ENCODE measurements at places on chromosomes 11 and 22.

DNA sequence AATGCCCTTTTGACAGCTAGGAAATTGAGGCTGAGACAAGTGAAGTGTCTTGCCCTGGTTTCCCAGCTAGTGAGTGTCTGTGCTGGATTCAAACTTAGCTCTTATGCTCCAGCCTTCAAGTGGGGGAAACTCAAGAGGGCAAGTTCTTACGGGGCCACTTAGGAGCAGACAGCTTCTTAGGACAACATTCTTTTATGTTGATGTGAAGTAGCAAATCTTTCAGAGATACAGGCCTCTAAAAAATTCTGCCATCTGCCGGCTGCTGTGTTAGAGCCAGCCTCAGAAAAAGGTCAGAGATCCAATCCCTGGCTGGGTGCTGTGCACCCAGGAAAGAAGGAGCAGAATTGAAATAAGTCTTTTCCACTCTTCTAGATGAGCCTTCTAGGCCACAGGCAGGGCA is 26.6 kb downstream of the TIMP3 start:
- DNase-seq: no peak

GRCh38 chr11:34963351-34963750 is 46.9 kb downstream of the PDHX start:
- no peak for DNase-seq

GRCh38 chr11:64324692-64325469 is 7.0 kb downstream of the PRDX5 start:
- no peak for DNase-seq

- DNase-seq: no peak
Observed at GRCh38 chr11:39236916-39237315, 2222.5 kb downstream of the LRRC4C start.

DNA sequence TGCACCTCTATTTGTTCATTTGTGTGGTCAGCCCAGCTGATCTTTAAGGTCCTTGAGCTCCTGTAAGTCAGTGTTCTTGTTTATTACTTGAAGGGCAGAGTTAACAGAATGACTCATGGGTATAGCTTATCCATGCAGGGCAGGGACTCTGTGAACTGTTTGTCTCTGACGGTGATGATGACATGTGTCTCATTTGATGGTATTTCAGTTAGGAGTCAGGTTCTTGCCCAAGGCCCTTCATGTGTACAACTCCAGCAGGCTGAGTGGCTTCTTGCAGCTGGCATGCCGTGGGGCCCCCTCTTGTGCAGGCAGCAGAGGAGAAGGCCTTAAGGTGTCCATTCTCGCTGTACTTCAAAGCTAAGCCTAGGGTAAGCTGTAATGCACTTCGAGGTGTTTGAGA is 165.1 kb downstream of the DBX1 start:
- no peak for DNase-seq

GRCh38 chr11:46049325-46049897 is 71.8 kb downstream of the PHF21A start:
- no peak for DNase-seq

- DNase-seq: no peak
Observed at GRCh38 chr11:69575296-69576068, 65.5 kb upstream of the CCND1 start.

- no peak for DNase-seq
Observed at GRCh38 chr22:50739279-50739691, 1.3 kb downstream of the ACR start.

DNA sequence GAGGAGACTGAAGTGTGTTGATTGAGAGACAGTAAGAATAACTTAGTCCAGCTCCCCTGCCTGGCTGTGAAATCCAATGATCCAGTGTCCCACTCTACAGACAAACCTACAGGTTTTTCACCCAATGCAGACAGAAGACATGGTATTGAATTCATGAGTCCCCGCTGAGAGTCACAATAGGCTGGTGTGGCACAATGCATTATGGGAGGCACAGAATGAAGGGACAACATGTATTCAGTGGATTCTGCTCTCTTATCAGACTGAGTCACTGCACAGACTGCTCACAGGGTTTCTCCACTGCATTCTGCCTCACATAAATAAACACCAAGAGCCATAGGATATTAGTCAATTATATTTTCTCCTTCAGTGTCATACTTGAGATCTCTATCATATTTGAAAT is 55.2 kb upstream of the TOP3B start:
- no peak for DNase-seq

DNA sequence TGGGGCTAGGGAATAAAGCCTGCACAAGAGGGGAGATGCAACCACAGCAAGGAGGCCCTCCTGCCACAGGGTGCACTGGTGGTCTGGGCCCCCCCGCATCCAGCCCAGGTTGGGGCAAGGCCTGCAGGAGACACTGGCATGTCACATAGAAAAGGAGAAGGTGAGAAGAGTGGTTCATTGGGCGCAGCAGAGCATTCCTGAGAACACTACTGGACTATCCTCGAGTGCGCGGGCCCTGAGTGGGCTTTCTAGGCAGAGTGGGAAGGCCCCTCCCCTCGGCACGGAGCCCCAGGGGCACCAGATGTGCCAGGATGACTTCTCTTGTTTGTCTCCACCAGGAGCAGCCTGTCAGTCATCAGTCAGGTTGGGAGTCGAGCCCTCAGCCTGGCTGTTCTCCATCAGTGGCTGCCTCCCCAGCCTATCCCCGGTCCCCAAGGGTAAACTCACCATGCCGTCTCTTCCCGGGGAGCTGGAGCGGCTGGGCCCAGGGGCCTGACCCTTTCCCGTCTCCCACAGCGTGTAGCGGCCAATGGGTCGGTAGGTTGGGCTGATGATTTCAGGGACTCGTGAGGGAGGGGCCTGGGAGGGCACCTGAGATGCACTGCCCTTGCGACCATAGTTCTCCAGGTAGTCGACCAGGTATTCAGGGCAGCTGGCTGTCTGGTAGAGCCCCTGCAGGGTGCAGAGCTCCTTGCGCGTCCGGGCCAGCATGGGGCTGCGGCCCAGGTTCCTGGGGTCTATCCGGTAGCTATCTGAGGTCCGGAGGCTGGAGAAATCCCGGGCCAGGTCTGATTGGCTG is 9.0 kb downstream of the USP2 start:
- no peak for DNase-seq

- no peak for DNase-seq
Observed at GRCh38 chr11:60924906-60925853, 920 bp downstream of the TMEM132A start.

- no peak for DNase-seq
Observed at GRCh38 chr22:24304062-24304675, 33.5 kb downstream of the SPECC1L start.

DNA sequence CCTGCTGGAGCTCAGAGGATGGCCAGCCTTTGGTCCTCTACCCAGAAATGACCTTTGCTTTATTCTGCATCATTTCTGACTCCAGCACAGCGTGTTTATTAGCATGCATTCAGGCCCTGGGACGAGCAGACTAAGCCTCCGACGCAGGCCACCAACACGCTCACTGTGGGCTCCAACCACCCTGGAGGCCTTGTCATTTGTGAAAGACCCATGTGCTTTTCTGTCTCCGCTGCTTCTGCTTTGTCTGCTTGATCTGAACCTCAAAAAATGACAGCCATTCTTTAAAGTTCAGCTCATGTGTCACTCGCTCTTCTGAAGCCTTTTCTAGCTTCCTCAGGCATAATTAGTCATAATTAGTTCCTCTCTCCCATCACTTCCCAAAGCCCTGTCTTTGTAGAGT is 109.1 kb upstream of the TIMP3 start:
- no peak for DNase-seq

GRCh38 chr22:20291249-20291586 is 23.1 kb upstream of the RTN4R start:
- DNase-seq: no peak

DNA sequence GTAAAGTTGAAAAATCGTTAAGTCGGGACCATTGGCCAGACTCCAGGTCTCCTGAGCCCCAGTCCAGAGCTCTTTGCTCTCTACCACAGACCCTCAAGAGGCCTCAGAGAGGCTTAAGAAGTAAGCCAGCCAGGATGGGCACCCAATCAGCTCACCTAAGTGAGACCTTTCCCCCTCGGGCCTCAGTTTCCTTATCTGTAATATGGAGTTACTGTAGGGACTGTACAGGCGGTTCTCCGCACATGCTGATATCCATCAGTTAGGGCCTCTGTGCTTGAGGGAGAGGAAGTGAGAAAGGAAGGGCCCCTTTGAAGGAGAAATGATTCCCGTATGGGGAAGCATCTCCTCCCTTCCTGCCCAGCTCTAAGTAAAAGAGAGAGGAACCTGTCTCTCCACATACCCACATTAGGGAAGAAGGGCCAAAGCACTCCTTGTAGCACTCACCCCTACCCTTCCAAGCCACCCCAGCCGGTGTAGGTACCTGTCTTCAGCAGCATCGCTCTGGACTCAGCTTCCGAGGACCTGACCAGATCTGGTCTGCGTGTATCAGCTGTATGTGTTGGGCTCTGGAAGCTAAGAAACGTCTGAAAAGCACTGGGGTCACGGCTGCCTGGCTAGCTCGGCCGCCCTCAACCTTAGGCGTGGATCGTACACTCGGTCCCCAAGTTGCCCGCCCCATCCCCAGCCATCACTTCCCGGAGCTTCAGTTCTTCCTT is 653 bp downstream of the NAGA start:
- no peak for DNase-seq

GRCh38 chr11:30487200-30487898 is 98.8 kb downstream of the MPPED2 start:
- peak; percentile 22 for DNase-seq

DNA sequence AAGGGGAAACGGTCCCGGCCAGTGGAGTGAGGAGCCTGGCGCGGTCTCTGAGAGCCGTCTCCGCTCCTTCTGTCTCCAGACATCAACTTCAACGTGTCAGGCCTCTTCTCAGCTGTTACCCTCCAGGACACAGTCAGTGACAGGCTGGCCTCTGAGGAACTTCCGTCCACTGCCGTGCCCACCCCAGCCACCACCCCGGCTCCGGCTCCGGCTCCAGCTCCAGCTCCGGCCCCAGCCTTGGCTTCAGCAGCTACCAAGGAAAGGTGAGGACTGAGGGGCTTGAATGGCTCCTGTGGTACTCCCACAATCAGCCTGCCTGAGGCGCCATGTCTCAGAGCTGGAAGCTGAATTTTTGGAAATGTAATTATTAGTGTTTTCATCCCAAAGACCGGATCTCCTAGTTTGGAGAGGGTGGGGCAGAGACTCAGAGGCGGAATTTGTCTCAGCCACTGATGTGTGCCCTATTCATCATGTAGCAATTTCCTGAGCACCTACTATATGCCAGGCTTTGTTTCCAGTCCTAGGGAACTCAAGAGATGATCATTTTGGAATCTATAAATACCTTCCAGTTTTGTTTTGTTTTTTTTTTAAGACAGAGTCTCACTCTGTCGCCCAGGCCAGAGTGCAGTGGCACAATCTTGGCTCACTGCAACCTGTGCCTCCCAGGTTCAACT is 7.9 kb upstream of the PDXP start:
- DNase-seq: no peak

- DNase-seq: no peak
Observed at GRCh38 chr11:66689661-66690590, 12.2 kb upstream of the RBM4B start.

- no peak for DNase-seq
Observed at GRCh38 chr11:19853920-19854319, 141.3 kb downstream of the NAV2 start.

- no peak for DNase-seq
Observed at GRCh38 chr11:46120346-46121300, 631 bp downstream of the PHF21A start.

DNA sequence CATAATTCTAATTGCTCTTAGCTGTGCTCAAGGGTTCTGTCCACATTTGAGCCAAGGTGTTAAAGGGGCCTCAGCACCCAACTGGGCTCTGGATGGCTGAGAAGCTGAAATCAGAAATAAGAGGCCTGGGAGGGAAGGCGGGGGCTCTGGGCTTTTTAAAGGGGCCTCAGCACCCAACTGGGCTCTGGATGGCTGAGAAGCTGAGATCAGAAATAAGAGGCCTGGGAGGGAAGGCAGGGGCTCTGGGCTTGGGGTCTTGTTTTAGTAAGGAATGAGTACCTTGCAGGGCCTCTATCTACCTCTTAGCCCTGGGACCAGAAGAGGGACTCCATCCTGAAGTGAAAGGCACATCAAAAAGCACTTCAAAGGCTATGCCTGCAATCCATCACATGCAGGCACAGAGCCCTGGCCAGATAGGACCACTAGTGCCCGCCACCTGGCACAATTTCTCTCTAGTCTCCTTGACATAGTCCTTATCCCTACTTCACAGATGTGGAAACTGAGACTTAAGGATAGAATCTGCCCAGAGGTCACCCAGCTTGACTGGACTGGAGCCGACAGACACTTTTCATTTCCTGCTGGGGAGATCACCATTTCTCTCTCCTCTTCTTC is 35.6 kb downstream of the DKK3 start:
- no peak for DNase-seq

GRCh38 chr11:128407962-128408361 is 179.4 kb downstream of the ETS1 start:
- DNase-seq: no peak

GRCh38 chr11:36488096-36488495 is 22.0 kb downstream of the TRAF6 start:
- DNase-seq: no peak

- no peak for DNase-seq
Observed at GRCh38 chr11:119830400-119830799, 101.4 kb upstream of the NECTIN1 start.

DNA sequence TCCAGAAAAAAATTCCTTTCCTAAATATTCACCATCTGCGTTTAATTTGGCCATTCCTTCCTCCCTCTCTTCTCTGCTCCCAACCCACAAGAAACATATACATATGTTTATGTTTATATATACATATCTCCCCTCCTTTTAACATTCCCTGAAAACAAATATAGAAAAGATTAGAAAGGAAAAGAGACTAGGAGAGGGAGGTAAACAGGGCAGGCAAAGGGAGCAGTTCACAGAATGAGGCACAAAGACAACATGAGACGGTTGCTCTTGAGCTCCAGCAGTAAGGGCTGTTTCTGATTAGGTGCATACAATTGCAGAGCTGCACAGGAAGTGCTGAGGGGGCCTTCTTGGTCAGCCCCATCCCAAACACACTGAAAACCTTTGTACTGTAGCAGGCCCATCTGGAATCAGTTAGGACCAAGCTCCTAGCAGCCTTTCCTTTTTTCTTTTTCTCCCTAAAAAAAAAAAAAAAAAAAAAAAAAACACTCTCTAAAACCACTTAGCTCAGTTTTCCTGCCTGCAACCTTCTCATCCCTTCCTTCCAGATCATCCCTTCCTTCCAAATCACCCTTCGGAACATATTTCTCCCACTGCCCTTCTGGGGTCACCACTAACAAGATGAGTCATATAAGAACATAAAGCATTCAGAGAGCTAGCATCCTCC is 57.0 kb downstream of the RBFOX2 start:
- no peak for DNase-seq

DNA sequence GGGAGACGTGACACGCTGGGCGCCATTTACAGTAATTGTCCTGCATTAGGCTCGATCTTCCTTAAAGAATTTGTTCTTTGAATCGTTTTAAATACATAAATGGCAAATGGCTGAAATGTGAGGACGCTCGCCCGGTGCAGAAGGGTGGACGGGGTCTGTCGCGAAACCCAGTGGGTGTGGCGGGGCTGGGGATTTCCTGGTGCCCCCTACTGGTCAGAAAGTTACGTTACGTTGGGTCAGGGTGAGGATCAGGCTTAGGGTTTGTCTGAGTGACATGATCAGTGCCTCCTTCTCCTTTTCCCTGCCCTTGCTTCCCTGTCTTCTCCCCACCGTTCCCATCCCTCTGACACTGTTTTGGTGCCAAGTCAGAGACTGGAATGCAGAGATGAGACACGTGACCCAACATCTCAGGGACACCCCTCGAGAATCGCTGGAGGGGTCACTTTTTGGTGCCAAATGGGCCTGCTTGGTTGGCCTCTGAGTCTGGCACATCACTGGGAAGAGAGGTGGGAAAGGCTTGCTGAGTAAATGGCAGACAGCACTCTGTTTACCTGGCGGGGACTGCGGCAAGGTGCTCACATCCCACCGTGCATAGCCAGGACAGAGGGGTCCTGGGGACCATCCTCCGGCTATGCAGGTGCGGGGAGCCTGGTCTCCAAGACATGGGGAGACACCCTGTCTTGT is 1107.6 kb downstream of the BRD1 start:
- DNase-seq: no peak
